ENCODE measurements at places on chromosomes 3 and 15.

GRCh38 chr3:117887901-117888300, 1146.7 kb downstream of the IGSF11 start:
- DNase-seq, result peak; percentile 59

DNA sequence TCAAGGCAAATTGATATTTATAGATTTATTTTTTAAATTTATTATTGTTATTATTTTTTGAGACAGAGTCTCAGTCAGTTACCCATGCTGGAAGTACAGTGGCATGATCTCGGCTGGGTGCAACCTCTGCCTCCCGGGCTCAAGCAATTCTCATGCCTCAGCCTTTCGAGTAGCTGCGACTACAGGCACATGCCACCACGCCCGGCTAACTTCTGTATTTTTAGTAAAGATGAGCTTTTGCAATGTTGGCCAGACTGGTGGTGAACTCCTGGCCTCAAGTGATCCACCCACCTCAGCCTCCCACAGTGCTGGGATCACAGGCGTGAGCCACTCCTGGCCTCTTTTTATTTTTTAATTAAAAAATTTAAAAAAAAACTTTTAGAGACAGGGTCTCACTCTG, 19.0 kb downstream of the SPG21 start:
- no peak for DNase-seq

- DNase-seq, result no peak
Measured at GRCh38 chr15:26125664-26126063, 262.5 kb upstream of the ATP10A start.

DNA sequence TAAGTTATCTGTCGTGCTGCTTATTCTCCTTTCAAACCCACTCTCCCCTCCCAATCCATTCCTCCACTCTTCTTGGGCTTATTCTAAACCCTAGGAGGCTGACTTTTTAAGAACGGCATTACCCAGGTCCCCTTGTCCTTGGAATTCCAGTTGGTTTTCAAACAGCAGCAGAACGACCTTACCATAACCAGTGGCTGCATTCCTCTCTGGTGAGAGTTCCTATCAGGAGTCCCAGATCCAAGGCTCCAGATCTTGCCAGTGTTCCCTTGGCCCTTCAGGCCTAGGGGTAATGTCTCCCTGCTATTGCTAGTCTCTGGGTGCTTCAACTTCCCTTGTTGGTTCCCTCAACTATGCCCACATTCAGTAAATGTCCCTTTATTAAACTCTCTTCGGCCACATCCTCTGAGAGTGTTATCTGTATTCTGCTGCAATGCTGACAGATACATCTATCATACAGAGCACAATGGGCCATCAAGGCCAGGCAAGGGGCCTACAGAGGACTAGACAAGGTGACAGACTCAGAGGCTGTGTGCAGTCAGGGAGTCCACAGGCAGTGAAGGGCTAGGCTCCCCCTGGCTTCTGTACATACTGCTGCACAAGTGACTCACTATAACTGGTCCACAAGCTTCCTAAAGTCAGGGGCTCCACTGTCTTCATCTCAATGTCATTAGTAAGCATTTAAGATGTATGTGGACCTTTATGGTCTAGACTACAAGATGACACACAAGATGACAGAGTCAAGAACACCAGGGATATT, 10.1 kb downstream of the LYSMD2 start:
- DNase-seq, result peak; percentile 60

DNA sequence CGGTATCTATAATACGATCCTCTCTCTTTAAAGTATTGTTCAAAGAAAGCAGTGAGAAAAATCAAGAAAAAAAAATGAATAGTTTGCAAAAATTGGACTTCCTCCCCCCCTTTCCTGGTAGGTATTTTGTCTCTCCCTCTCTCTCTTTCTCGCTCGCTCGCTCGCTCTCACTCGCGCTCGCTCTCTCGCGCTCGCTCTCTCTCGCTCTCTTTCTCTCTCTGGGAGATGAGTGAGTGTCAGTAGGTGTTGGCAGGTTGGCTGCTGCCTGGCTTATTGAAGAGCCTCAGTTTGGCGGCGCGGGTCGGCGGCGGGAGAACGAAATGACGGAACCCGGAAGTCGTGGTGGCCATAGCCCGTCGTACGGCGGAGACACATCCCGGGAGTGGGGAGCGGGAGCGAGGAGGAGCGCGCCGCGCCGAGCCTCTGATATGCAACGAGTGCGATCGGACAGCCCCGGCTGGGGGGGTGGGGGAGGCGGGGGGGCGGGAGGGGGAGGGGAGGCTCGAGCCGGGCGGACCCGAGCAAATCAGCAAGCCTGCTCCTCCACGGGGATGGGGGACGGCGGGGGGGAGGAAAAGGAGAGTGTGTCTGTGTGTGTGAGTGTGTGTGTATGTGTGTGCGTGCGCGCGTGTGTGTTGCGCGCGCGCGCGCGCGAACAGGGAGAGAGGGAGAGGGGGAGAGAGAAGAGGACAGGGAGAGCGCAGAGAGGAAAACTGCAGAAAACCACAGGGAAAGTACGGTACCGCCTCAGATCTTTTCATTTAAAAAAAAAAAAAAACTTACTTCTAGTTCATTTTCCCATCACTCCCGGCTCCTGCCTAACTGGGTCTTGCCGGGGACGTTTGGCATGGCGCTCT, at the start of gene MEIS2:
TSS of gene MEIS2 (minus strand) at position 441 of the 857 bp plus-strand sequence. CDS start 1,083 bp downstream, outside the sequence.
- peak; percentile 99 for DNase-seq

DNA sequence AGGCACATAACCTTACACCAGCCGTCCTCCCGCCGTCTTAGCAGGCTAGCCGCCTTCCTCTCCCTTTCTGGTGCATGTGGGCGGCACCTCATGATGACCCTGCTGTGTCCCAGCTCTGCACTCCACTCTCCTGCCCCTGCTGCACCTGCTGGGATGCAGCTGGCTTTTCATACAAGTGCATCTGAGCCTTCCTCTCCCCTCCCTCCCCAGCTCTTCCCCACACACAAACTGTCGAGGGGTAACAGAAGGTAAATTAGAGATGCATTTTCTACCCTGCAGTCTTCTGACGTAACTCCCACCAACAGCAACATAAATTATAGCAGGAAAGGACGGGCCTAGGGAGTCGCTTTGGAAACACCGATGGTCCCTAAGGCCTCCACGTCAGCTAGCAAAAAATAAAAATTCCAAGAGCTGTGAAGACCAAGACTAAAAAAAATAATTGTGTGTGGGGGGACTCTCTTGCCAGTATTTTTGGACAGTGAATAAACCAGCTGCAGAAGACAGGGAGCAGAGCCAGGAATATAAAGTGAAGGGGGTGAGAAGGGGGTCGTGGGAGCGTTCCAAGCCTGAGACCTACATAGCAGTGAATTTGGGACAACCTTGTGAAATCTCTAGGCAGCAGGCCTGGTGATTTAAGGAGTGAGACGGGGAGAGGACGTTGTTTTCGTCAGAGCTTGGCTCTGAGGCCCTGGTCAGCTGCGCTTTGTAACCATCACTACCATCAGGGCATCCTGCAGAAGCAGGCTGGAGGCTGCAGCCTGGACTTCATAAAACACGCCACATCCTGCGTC, 216.2 kb downstream of the ADAMTS17 start:
- DNase-seq, result no peak

GRCh38 chr15:45660231-45660979, 25.6 kb downstream of the SQOR start:
- no peak for DNase-seq

GRCh38 chr15:66236806-66237375, 16.7 kb downstream of the MEGF11 start:
- no peak for DNase-seq

- DNase-seq, result no peak
Measured at GRCh38 chr3:184308744-184309143, 5.7 kb upstream of the EIF4G1 start.

GRCh38 chr3:126153695-126154360, 26.6 kb downstream of the ALDH1L1 start:
- no peak for DNase-seq

DNA sequence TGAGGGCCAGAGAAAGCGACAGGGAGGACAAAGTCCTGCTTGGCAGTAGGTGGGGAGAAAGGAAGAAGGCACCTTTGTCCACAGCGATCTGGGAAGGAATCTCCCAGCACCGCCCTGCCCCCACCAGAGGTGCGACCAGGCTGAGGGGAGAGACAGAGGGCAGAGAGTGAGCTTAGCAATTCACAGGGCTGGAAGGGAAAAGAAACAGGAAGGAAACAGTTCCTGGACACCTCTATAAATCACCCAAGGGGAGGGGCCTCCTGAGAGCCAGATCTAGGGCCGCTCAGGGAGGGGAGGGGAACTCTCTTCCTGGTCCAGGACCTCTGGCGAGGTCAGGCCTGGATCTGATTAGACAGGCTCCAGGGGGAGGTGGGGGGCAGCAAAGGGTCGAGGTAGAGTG, 35.4 kb downstream of the RNU5B-1 start:
- DNase-seq, result no peak

GRCh38 chr3:64022451-64023186, 675 bp downstream of the PSMD6 start:
- DNase-seq, result no peak

DNA sequence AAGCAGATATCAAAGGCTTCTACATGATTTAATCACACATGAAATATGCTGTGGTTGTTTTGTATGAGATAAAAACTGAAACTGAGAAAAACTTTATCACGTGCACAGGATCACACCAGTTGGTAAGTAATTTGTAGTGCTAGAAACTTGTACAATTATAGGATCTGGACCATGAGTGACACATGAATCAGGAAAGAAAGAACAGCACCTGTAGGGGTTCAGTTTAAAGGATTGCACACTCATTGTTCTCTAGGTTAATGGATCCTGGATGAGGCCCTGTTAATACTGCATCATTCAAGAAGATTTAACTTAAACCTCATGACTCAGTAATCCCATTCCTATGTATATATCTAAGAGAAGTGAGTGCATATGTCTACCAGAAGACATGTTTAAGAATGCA, 87.9 kb downstream of the STT3B start:
- DNase-seq, result peak; percentile 18

DNA sequence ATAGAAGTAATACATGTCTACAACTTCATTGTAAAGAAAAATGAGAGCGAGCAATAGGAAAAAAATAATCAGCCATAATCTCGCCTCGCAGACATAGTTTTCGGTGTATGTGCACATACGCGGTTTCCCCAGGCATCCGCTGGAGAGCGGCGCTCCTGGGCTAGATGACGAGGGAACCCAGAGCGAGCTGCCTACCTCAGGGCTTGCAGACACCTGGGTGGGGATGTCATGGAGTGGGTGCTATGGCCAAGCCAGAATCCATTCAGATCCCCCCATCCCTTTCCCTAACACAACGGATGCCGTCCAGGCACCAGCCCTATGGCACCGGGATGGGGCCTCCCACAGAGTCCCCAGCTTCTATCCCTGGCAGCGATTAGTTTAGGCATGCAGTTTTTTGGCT, 4.5 kb upstream of the CFAP100 start:
- DNase-seq, result no peak

GRCh38 chr15:95884276-95884675, 446.2 kb upstream of the NR2F2 start:
- peak; percentile 88 for DNase-seq

DNA sequence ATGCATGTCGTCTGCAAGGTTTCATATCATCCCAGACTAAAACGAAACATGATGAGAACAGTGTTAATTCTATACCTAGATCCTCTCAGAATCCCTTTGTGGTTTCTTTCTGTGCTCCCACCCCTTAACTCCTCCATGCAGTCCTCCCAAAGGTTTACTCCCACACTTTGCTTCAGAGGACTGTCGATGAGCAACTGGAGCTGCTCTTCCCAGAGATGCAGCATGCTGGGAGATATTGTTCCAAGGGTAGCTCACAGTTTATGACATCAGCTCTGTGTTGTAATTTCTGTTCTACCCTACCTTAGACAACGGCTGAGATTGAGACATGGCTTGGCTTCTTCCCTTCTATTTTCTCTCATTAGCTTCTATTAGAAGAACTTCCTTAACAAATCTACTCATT, 313.0 kb upstream of the COL8A1 start:
- DNase-seq, result no peak

DNA sequence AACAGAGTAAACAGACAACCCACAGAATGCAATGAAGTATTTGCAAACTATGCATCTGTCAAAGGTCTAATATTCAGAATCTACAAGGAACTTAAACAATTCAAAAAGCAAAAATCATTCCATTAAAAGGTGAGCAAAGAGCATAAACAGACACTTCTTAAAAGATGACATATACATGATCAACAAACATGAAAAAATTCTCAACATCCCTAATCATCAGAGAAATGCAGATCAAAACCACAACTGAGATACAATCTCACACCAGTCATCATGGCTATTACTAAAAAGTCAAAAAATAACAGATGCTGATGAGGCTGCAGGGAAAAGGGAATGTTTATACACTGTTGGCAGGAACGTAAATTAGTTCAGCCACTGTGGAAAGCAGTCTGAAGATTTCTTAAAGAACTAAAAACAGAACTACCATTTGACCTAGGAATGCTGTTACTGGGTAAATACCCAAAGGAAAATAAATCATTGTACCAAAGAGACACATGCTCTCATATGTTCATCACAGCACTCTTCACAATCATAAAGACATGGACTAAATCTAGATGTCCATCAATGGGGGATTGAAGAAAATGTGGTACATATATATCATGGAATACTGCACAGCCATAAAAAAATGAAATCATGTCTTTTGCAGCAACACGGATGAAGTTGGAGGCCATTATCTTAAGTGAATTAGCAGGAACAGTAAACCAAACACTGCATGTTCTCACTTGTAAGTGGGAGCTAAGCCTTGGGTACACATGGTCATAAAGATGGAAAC, 393.3 kb upstream of the CBLB start:
- DNase-seq, result peak; percentile 94

GRCh38 chr3:17013050-17013449, 128.3 kb downstream of the PLCL2 start:
- DNase-seq, result no peak

GRCh38 chr3:158751316-158751715, 19.1 kb upstream of the RARRES1 start:
- no peak for DNase-seq

- DNase-seq, result peak; percentile 48
Measured at GRCh38 chr3:105829871-105830622, 38.8 kb downstream of the CBLB start.

DNA sequence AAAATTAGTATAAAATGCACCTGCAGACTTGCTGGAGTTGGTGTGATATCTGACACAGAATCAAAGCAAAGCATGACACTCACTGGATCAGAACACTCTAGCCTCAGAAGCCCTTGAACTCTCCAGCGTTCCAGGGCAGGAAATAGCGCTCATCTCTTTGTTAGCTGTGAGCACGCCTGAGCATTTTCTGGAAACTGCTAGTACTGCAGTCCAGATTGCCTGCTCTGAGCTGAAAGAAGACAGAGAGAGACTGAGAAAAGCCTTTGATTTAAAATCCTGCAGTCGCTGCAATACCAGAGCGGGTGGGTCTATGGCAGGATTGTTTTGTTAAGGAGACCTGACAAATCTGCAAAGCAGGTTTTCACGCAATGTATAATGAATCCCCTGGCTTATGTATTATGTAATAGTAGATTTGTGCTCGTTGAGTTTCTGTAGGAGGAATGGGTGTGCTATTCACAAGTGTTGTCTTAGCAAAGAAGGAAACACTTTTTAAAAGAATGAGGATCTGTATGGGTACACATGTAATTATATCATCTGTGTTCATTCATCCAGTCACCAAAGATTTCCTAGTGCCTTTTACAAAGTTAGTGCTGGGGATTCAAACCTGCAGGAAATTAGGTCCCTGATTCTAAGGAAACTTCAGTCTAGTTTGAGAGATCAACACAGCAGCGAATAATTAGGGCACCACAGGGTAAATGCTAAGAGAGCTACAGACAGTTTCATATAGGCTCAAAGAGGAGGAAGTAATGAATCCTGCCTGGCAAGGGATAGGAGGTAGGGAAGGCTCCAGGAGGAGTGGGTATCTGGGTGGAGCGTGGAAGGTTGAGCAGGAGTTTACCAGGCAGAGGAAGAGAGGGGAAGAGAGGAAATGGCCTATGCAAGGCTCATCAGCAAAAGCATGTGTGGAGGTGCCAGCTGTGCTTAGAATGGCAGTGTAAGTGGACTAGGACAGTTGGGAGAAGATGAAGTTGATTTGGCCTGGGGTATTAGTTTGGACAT, 26.1 kb upstream of the MGLL start:
- peak; percentile 34 for DNase-seq

Data from fibroblast of skin of abdomen (primary cell).